ENCODE measurements at places on chromosomes 3 and 15.
A peak's percentile ranks its signal among the peaks of the same experiment; 100 is the strongest.

DNA sequence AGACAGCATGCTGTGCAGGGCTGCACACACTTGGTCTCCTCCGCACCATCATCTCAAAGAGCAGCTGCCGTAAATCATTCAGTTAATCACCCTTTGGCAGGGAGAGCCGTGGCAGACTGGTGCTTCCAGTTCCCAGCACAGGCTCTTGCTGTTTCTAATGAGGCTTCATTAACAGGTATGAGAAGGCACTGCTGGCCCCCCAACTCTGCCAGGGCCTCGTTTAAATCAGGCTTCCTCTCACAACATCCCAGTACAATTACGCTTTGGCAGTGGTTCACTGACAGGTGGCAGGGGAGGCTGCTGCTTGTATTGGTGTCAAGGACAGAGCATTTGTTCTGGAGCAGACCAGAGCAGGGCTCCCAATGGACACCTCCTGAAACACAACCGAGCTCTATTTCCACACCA is 77.1 kb downstream of the BFSP2 start:
- peak; percentile 66 for DNase-seq

DNA sequence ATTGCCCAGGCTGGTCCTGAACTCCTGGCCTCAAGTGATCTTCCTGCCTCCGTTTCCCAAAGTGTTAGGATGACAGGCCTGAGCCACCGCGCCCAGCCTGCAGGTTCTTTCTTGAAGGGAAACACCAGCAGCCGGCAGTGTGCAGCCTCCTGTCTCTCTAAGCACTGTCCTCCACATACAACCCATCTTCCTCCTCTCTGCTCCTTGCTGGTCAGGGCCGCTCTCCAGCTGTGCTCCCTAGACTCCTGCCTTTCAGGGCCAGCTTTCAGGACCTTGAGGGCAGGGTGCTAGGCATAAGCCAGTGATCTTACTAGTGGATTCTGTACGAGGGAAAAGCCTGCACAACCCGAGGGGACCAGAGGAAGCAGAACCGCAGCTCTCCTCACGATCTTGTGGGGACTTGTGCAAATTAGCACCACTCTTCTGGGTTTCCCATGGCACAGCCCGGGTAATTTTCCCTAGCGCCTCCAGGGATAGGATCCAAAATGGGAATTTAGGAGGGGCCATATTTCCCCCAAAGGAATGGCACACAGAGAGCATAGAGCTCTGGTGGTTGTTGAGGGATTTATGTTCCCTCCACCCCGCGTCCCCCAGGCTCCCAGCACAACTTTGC is 18.2 kb upstream of the CORO2B start:
- no peak for DNase-seq

DNA sequence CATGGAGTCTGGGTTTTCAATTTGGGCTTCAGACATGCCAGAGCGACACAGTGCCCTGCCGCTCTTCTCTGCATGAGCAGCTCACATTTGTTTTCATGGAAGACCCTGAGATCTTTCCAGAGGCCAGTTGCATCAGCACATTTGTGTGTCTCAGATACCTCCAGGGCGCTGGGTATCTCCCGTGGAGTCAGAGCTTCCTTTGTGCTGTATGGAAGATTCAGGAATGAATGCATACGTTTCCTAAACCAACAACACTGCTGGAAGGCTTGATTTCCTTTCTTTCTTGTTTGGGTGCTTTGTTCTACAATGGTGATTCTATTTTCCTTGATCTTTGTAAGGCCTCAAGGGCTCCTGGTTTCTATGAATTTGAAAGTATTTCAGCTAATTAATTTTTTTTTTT is 106.5 kb downstream of the CACNA2D3 start:
- no peak for DNase-seq

DNA sequence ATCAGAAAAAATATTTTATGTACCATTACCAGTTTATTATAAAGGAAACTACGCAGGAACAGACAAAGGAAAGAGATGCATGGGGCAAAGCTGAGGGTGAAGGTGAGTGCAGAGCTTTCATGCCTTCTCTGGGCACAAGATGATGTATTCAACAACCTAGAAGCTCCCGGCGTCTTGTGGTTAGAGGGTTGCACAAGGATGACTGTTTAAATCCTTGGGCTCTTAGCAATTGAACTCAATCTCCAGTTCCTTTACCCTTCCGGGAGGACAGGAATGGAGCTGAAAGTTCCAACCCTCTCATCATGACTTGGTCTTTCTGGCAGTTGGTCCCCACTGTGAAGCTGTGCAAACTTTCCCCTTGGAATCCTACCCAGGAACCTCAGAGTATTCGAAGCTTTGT is 542.0 kb downstream of the EPHA3 start:
- no peak for DNase-seq

GRCh38 chr3:166248784-166249183 is 411.6 kb upstream of the BCHE start:
- no peak for DNase-seq

DNA sequence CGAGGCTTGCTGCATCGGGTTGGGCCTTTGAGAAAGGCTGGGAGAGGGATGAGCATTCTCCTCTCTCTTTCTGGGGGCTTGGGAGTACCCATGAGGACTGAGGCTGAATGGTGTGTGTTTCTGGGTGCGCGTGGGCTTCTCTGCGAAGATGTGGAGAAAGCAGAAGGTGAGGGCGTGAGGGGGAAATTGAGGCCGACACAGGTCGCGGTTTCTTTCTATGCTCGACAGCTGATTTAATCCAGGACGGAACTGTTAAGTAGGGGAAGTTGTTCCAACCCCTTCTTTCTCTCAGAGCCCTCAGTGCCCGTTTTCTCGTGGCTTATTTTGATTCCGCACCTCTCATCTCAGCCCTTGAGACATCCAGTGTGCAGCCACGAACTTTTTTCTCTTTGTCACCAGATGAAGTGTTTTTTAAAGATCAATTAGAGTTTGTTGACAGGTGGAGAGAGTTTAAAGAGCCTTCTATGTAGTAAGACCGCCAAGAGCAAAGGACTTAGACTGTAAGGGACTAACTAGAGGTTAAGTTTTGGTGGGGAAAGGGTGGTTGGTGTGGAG is 711 bp downstream of the STARD9 start:
- DNase-seq = no peak

DNA sequence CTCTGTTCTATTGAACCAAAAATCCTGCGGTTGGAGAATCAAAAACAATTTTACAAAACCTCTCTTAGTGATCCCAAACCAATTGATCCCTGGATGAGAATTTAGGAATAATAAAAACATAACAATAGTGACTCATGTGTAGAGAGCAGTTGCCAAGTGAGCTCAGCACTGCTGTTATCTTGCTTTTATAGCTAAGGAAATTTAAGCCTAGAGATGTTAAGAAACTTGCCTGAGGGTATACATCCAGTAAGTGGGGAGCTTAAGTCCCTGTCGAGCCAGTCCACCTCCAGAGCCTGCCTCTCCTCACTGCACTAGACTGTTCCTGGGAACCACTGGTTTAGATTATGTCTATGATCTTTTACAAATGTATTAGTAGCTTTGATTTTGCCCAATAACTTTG is 358.4 kb upstream of the LMCD1 start:
- DNase-seq = no peak

DNA sequence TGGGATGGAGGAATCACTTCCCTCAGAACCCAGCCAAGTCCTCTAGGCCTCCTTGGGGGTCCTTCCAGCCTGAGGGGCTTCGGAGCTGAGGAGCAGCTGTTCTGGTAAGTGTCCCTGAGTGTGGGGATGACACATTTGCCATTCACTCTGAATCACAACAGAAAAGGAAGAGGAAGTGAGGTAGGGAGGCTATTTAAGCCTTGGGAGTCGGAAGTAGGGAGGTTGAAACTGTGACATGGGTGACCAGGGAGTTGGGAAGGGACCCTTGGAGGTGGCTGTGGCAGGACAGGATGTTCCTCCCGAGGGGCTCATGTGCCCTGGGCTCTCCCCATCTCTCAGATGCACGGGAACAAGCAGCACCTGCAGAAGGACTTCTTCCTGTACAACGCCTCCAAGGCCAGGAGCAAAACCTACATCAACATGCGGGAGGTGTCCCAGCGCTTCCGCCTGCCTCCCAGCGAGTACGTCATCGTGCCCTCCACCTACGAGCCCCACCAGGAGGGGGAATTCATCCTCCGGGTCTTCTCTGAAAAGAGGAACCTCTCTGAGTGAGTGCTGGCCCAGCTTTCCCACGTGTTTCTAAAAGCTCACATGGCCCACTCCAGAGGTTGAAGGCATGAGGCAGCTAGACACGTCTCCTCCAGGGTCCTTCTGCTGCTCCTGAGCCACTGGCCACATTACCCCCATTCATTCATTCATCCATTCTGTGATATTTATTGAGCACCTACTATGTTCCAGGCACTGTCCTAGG is 43.3 kb downstream of the CAPN3 start:
- no peak for DNase-seq
